ENCODE measurements at places on chromosomes 16 and 17. TPM values are rescaled to one million over a fixed set of nuclear protein-coding genes. Genes with fewer than 3 reads are reported as not detected.

GRCh38 chr17:12900474-12900873 lies 111.2 kb downstream of the ARHGAP44 start:
- DNase-seq: no peak

DNA sequence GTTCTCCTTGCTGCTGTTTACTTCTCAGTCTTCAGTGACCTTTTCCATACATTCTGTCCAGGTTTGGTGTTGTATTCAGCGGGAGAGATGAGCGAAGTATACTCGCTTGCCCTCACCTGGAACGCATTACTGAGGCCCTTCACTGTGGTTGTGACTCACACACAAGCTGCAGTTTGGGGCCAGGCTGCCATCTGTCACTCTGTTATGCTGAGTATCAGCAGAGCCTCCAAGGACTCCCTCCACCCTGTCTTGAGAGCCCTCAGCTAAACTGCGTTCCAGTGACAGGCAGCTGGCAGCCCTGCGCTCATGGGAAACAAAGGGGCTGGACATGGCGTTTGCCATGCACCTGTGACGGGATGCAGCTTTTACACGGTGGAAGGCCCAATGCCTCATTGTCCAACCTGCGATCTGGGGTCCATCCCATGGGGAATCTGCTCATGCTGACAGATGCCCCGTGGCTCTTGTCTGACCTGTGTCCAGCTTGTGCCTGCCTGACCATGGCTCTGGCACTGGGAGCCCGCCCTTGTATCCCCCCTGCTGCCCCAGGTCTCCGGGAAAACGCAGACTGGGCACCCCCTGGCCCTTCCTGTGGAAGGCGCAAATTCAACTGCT lies 6.5 kb upstream of the ZNF778 start:
- DNase-seq: no peak

DNA sequence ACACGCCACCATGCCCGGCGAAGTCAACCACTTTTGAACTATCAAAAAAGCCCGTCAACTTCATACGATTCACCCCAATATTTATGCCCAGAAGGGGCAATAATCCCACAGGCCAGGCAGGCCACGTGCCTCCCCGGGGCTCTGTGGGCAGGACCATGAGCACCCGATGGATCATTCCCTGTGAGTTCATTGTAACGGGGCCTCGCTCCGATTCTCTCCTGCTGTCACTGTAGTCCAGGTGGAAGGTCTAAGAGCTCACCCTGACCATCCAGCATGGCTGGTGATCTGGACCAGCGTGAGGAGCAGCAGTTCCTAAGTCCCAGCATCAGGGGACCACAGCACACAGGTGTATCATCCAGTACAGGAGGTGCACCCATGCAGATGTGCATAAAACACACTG lies 77.5 kb upstream of the DOC2B start:
- no peak for DNase-seq

DNA sequence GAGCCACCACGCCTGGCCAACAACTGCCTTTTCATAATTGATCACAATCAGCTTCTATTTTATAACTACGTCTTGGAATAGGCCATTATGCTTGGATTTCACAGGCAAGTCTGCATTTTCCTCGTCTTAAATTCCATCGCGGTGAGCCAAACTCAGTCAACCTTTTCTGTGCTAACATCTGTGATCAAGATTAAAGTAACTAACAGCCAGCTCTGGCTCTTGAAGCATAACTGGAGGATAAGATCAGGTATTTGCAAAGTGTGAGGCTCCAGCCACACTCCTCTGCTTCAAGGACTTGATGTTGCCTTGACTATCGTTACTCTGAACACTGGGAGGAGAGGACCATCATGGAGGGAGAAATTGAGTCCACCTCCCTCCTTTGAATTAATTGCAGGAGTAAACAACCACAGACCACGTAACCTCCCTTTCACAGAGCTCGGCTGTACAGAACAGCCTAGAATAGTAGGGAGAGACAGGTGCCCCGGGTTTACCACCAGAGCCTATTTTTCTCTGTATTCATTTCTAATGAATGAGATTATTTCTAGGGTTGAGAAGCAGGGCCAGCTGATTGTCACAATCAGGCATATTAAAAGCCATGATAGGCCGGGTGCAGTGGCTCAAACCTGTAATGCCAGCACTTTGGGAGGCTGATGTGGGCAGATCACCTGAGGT lies 143.0 kb downstream of the XYLT1 start:
- DNase-seq: no peak

- DNase-seq: no peak
Observed at GRCh38 chr17:35807371-35808144, 1.7 kb upstream of the TAF15 start.

DNA sequence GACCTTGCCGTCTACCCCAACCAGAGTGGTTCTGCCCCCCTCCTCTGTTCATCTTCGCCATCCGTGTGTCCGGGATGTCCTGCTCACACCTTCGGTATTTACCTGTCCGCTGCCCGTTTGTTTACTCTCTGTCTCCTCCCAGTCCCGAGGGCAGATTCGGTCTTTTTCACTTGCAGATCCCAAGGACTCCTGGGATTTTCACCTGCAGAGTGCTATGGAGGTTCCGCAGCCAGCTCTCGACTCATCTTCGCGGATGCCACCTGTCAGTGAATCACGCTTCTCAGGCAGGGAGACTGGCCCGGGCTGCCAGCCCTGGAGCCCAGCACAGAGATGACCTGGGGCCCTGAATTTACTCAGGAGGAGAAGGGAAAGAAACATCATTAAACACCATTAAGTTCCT lies 8.1 kb downstream of the CRISPLD2 start:
- DNase-seq: no peak

- DNase-seq: no peak
Observed at GRCh38 chr16:66143415-66143814, 223.1 kb upstream of the CDH5 start.

Gene AOC2
- total RNA-seq: 4.4 TPM

Gene NEK8
- 3.4 TPM for total RNA-seq

Gene CALCOCO2
- 132 TPM for total RNA-seq

All from omental fat pad (tissue), 4 donors.